Parietal lobe (tissue), 2 donors: ENCODE measurements at places on chromosomes 6 and 20. TPM values are rescaled to one million over a fixed set of nuclear protein-coding genes. Genes with fewer than 3 reads are reported as not detected.

TUBB2B gene
- 3,227 TPM for total RNA-seq

LST1 gene
- not detected for total RNA-seq

STMND1 gene
- not detected for total RNA-seq

FOXQ1 gene
- total RNA-seq, result 1.9 TPM

DSE gene
- total RNA-seq, result 38.2 TPM

FAM209A gene
- total RNA-seq, result not detected

KCNK5 gene
- total RNA-seq, result not detected

LPA gene
- total RNA-seq, result 2.5 TPM

PREP gene
- 43.8 TPM for total RNA-seq

TBXT gene
- total RNA-seq, result not detected

SLC35D3 gene
- total RNA-seq, result not detected

FAM209B gene
- not detected for total RNA-seq

DTD1 gene
- total RNA-seq, result 87.6 TPM

NHLRC1 gene
- 3.1 TPM for total RNA-seq

AGER gene
- 0.63 TPM for total RNA-seq

SAPCD1 gene
- total RNA-seq, result 1.3 TPM

CBLN4 gene
- total RNA-seq, result 2.8 TPM

CYB5R4 gene
- total RNA-seq, result 12.5 TPM

CST1 gene
- not detected for total RNA-seq

NKX2-4 gene
- not detected for total RNA-seq

RPS10 gene
- total RNA-seq, result 746 TPM

HRH3 gene
- total RNA-seq, result 0.31 TPM

LAMA5 gene
- total RNA-seq, result 44.4 TPM

SLC35A1 gene
- 21.9 TPM for total RNA-seq

PSORS1C2 gene
- total RNA-seq, result not detected

GSTA3 gene
- total RNA-seq, result not detected

HLA-DOA gene
- 0.31 TPM for total RNA-seq

FLRT3 gene
- total RNA-seq, result 21.9 TPM

RTN4IP1 gene
- 9.1 TPM for total RNA-seq

CGA gene
- not detected for total RNA-seq

OTOR gene
- total RNA-seq, result 1.9 TPM
